Activated CD4-positive, alpha-beta T cell treated with anti-CD3 and anti-CD28 coated beads, Interleukin-2, amount 10 ng/mL, durations not matched to agents 24 days and 14 days (primary cell): ENCODE measurements at places on chromosomes 5 and 9. TPM values are rescaled to one million over a fixed set of nuclear protein-coding genes. Genes with fewer than 3 reads are reported as not detected.

Gene ADRA1B
- total RNA-seq, result not detected in 2 replicates

Gene COL5A1
- not detected in 2 replicates for total RNA-seq

Gene DBH
- total RNA-seq, result not detected in 2 replicates

Gene SH3PXD2B
- 0.16 and 0.19 TPM in 2 replicates for total RNA-seq

Gene SPAG8
- 0.21 and 0.52 TPM in 2 replicates for total RNA-seq

DNA sequence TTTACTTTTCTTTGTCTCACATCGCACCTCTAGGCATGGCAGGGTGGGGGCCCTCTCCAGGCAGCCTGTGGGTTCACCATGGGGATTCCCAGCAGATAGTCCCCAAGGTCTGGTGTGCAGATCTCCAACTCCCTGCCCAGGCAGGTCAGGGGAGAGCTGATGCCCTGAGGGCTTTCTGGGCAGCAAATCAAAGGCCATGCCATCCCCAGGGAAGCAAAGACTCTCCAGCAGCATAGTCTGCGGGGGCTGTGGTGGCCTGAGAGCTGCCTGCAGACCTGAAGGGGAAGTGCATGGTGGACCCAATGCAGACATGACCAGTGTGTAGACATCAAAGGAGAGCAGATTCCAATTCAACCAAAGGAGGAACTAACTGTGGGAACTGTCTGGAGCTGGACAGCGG, 7.7 kb downstream of the NEURL1B start:
- no peak overlapping the region for H3K4me3 ChIP-seq

GRCh38 chr9:127166651-127167524, 44.5 kb upstream of the ANGPTL2 start:
- no peak overlapping the region for H3K4me3 ChIP-seq
- H3K27me3 ChIP-seq, result peaks cover 2% of the 10 kb centered on the region
- no peaks in the 10 kb centered on the region for H3K36me3 ChIP-seq
- H3K27ac ChIP-seq, result no peak overlapping the region

DNA sequence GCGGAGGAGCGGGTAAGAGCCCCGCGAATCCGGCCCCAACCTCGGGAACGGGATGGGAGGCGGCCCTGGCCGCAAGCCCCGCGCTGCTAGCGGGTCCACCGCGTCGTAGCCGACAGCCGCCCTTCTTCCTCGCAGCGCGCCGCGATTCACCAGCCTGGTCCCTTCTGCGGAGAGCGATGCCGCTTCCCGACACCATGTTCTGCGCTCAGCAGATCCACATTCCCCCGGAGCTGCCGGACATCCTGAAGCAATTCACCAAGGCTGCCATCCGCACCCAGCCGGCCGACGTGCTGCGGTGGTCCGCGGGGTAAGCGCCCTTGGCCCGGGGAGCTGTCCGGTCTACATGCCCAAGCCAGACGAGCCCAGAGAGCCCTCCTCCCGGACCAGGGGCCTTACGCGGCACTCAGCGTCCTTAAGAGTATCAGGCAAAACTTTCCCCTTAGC, 335 bp downstream of the ROPN1L start:
- H3K27ac ChIP-seq, result no peak overlapping the region
- peak overlapping the region; percentile 88 for H3K4me3 ChIP-seq
- DNase-seq, result no peak
- peaks cover 7% of the 10 kb centered on the region for H3K27me3 ChIP-seq
- peaks cover 31% of the 10 kb centered on the region for H3K36me3 ChIP-seq
- H3K4me1 ChIP-seq, result peaks cover 36% of the 10 kb centered on the region

- H3K27me3 ChIP-seq, result no peaks in the 10 kb centered on the region
- peak overlapping the region; percentile 62 for H3K4me3 ChIP-seq
- no peak for DNase-seq
- H3K4me1 ChIP-seq, result peaks cover 3% of the 10 kb centered on the region
- no peak overlapping the region for H3K27ac ChIP-seq
- no peaks in the 10 kb centered on the region for H3K36me3 ChIP-seq
Observed at GRCh38 chr9:136326061-136326760, 1.1 kb upstream of the GPSM1 start.

GRCh38 chr5:80048084-80048780, 13.1 kb downstream of the THBS4 start:
- H3K4me1 ChIP-seq, result no peaks in the 10 kb centered on the region
- H3K27me3 ChIP-seq, result peaks cover 21% of the 10 kb centered on the region
- H3K27ac ChIP-seq, result no peak overlapping the region
- no peak for DNase-seq
- no peak overlapping the region for H3K4me3 ChIP-seq
- H3K36me3 ChIP-seq, result no peaks in the 10 kb centered on the region

DNA sequence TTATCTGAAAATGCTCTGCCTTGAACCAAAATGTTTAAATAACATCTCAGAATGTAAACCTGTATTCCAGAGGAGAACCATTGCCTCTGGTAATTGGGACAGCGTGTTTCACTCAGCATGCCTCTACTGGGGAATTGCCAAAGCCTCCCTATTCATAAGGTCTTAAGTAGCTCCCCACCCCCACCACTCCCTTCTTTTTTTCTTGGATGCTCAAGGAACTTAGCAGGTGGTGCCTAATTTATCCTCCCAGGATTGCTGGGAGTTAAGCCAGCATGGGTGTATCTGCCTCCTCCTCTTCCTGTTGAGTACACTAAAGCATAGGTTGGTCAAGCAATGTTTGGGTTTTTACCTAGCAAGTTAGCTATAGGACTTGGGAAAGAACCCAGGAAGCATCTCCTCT, 220.2 kb downstream of the DMAC1 start:
- H3K27ac ChIP-seq, result no peak overlapping the region
- H3K36me3 ChIP-seq, result no peaks in the 10 kb centered on the region
- H3K4me1 ChIP-seq, result no peaks in the 10 kb centered on the region
- no peak overlapping the region for H3K4me3 ChIP-seq

- no peak for DNase-seq
- H3K36me3 ChIP-seq, result no peaks in the 10 kb centered on the region
- no peak overlapping the region for H3K4me3 ChIP-seq
Observed at GRCh38 chr5:38273626-38274025, 15.3 kb downstream of the EGFLAM start.

GRCh38 chr5:124888050-124888506, 141.6 kb upstream of the ZNF608 start:
- H3K4me3 ChIP-seq, result no peak overlapping the region
- H3K27ac ChIP-seq, result no peak overlapping the region
- H3K4me1 ChIP-seq, result no peaks in the 10 kb centered on the region
- no peaks in the 10 kb centered on the region for H3K27me3 ChIP-seq
- H3K36me3 ChIP-seq, result no peaks in the 10 kb centered on the region
- no peak for DNase-seq

DNA sequence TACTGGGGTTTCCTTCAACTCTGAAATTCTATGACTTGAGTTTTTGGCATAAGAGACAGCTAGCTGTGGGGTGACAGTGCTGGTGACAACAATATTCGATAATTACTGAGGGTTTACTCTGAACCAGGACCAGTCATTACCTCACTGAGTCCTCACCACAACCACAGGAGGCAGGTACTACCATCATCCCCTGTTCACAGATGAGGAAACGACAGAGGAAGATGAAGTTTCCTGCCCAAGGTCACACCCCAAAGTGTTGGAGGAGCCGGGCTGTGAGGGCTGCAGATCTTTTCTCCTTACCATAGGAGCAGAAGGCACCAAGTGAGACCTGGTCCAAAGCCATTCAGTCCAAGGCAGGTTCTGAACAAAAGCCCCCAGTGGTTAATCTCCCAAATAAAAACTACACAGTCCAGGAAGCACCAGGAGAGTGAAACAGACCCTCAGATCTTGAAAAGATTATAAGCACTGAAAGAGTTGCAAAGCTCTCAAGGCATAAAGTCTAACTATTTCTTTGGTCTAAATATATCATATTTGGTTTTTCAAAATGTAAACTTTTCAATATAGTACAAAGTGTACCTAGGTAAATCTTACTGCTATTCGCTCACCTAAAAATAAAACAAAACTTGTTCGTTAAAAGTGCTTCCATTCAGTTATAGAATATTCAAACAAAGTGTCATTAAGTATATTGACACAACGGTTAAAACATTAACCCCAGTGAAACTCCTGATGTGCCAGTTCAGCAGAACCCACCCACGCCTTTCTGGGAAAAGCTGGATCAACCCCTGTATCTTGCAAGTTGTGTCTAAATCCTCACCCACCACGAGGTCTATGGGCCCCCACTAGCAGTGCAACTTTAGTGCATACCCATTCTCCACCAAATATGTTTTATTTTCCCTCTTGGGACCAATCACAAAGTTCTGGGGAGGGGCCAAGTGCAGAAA, 82.6 kb upstream of the EQTN start:
- H3K27ac ChIP-seq, result peak overlapping the region; percentile 52
- DNase-seq, result peak; percentile 86
- peak overlapping the region; percentile 54 for H3K4me3 ChIP-seq
- peaks cover 28% of the 10 kb centered on the region for H3K4me1 ChIP-seq
- peaks cover 9% of the 10 kb centered on the region for H3K27me3 ChIP-seq

GRCh38 chr9:15843931-15844330, 291.1 kb downstream of the CCDC171 start:
- H3K27ac ChIP-seq, result no peak overlapping the region
- no peak for DNase-seq
- no peaks in the 10 kb centered on the region for H3K36me3 ChIP-seq
- no peak overlapping the region for H3K4me3 ChIP-seq

- DNase-seq, result no peak
- no peaks in the 10 kb centered on the region for H3K4me1 ChIP-seq
- no peaks in the 10 kb centered on the region for H3K36me3 ChIP-seq
- no peak overlapping the region for H3K4me3 ChIP-seq
- no peak overlapping the region for H3K27ac ChIP-seq
Observed at GRCh38 chr5:41263335-41263734, 50.0 kb upstream of the C6 start.

GRCh38 chr9:73426269-73426668, 274.6 kb downstream of the ANXA1 start:
- H3K4me1 ChIP-seq, result no peaks in the 10 kb centered on the region
- no peak for DNase-seq
- no peaks in the 10 kb centered on the region for H3K27me3 ChIP-seq
- H3K36me3 ChIP-seq, result no peaks in the 10 kb centered on the region
- no peak overlapping the region for H3K4me3 ChIP-seq

GRCh38 chr9:91162784-91163443, 198.8 kb downstream of the AUH start:
- H3K4me1 ChIP-seq, result peaks cover 70% of the 10 kb centered on the region
- peak; percentile 92 for DNase-seq
- no peaks in the 10 kb centered on the region for H3K27me3 ChIP-seq
- H3K36me3 ChIP-seq, result peaks cover 19% of the 10 kb centered on the region
- peak overlapping the region; percentile 81 for H3K4me3 ChIP-seq

GRCh38 chr5:150052956-150053712, 33.2 kb downstream of the CSF1R start:
- no peak overlapping the region for H3K4me3 ChIP-seq
- peak overlapping the region; percentile 66 for H3K27ac ChIP-seq
- DNase-seq, result no peak
- H3K4me1 ChIP-seq, result peaks cover 6% of the 10 kb centered on the region
- H3K27me3 ChIP-seq, result no peaks in the 10 kb centered on the region

DNA sequence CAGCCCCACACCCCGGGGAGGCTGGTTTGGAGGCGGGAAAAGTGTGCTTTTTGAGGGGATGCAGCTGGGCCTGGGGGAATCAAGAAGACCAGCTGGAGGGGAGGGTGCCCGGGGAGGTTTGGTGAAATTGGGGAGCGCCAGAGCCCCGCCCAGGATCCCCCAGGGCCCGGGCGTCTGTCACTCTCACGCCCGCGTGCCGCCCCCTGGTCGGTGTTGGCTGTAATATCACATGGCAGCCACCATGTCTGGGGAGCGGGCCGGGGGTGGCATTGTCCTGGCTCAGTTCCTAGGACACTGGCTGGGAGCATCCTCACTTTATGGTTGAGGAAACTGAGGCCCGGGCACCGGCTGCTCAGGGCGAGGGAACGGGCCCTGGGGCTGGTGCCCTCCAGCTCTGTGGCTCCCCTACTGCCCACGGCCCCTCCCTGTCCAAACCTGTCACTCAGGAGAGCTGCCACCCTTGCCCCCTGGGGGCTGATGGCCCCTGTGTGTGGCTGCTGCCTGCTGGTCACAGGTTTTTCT, 27.5 kb downstream of the ASS1 start:
- peaks cover 26% of the 10 kb centered on the region for H3K27me3 ChIP-seq
- no peaks in the 10 kb centered on the region for H3K4me1 ChIP-seq
- no peak overlapping the region for H3K4me3 ChIP-seq
- no peaks in the 10 kb centered on the region for H3K36me3 ChIP-seq
- DNase-seq, result no peak

- H3K4me1 ChIP-seq, result no peaks in the 10 kb centered on the region
- H3K27ac ChIP-seq, result no peak overlapping the region
- no peak overlapping the region for H3K4me3 ChIP-seq
- DNase-seq, result no peak
- no peaks in the 10 kb centered on the region for H3K27me3 ChIP-seq
Observed at GRCh38 chr5:107067395-107067794, 603.3 kb downstream of the EFNA5 start.

- H3K4me3 ChIP-seq, result no peak overlapping the region
- H3K4me1 ChIP-seq, result no peaks in the 10 kb centered on the region
- no peaks in the 10 kb centered on the region for H3K27me3 ChIP-seq
- DNase-seq, result no peak
Observed at GRCh38 chr9:110996436-110997220, 41.6 kb downstream of the LPAR1 start.

GRCh38 chr5:6818594-6819511, 105.6 kb downstream of the TENT4A start:
- no peak overlapping the region for H3K4me3 ChIP-seq
- no peak for DNase-seq
- H3K4me1 ChIP-seq, result peaks cover 2% of the 10 kb centered on the region
- H3K27me3 ChIP-seq, result peaks cover 32% of the 10 kb centered on the region
- H3K27ac ChIP-seq, result no peak overlapping the region
- H3K36me3 ChIP-seq, result no peaks in the 10 kb centered on the region

DNA sequence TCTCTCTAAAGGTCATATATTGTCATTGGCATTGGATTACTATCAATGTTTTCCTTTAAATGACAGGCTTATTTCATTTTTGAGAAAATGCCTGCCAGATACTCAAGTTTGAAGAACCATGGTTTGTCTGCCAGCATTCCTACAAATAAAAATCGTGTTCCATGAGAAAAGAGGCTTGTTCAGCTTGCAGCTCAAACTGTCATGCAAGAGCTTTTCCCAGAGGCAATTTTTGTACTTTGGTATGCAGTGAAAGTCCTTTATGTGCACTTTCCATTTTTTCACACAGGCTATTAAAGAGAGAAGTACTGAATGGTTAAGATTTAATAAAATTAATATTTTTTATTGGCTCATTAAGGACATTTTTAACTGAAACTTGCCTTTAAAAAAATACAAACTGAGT, 110.4 kb downstream of the FBXO4 start:
- no peak overlapping the region for H3K4me3 ChIP-seq
- H3K27me3 ChIP-seq, result peaks cover 6% of the 10 kb centered on the region
- H3K36me3 ChIP-seq, result no peaks in the 10 kb centered on the region
- H3K4me1 ChIP-seq, result no peaks in the 10 kb centered on the region

GRCh38 chr9:100700689-100701318, 122.9 kb downstream of the CAVIN4 start:
- H3K36me3 ChIP-seq, result no peaks in the 10 kb centered on the region
- no peak overlapping the region for H3K4me3 ChIP-seq
- DNase-seq, result peak; percentile 61
- H3K4me1 ChIP-seq, result no peaks in the 10 kb centered on the region
- H3K27ac ChIP-seq, result no peak overlapping the region

- H3K4me3 ChIP-seq, result no peak overlapping the region
- H3K27ac ChIP-seq, result no peak overlapping the region
- peaks cover 2% of the 10 kb centered on the region for H3K36me3 ChIP-seq
- H3K4me1 ChIP-seq, result no peaks in the 10 kb centered on the region
- no peak for DNase-seq
- peaks cover 45% of the 10 kb centered on the region for H3K27me3 ChIP-seq
Observed at GRCh38 chr5:136190904-136191303, 2.1 kb downstream of the SMIM32 start.

GRCh38 chr9:98760231-98760630, 36.1 kb downstream of the ANKS6 start:
- no peaks in the 10 kb centered on the region for H3K4me1 ChIP-seq
- no peak overlapping the region for H3K4me3 ChIP-seq
- H3K27me3 ChIP-seq, result no peaks in the 10 kb centered on the region
- no peak overlapping the region for H3K27ac ChIP-seq

GRCh38 chr9:135340143-135340655, 139.4 kb upstream of the PPP1R26 start:
- no peaks in the 10 kb centered on the region for H3K4me1 ChIP-seq
- no peak for DNase-seq
- H3K36me3 ChIP-seq, result no peaks in the 10 kb centered on the region
